ENCODE measurements at places on chromosomes 2 and 18.

- no peak for DNase-seq
Measured at GRCh38 chr2:112972423-112973086, 5.3 kb upstream of the IL36G start.

DNA sequence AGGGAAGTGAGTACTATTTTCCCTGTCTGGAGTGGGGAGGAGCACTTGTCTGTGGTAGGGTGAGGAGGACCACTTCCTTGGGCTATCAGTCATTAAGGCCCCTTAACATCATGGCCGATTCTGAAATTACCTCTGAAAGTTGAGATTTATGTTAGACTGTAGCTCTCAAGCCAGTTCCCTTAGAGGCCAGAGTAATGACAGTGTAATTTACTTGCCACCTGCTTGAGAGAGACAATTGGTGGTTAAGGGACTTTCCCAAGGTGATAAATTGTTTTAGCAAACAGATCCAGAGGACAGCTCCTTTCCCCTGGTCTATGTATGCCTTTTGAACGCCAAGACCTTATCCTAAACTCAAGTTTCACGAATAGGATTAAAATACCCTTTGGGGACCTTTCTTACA, 56.1 kb downstream of the NEDD4L start:
- DNase-seq = no peak

- DNase-seq = no peak
Measured at GRCh38 chr18:26685438-26686157, 137.2 kb upstream of the KCTD1 start.

- DNase-seq = no peak
Measured at GRCh38 chr2:126504949-126505348, 151.0 kb upstream of the GYPC start.

DNA sequence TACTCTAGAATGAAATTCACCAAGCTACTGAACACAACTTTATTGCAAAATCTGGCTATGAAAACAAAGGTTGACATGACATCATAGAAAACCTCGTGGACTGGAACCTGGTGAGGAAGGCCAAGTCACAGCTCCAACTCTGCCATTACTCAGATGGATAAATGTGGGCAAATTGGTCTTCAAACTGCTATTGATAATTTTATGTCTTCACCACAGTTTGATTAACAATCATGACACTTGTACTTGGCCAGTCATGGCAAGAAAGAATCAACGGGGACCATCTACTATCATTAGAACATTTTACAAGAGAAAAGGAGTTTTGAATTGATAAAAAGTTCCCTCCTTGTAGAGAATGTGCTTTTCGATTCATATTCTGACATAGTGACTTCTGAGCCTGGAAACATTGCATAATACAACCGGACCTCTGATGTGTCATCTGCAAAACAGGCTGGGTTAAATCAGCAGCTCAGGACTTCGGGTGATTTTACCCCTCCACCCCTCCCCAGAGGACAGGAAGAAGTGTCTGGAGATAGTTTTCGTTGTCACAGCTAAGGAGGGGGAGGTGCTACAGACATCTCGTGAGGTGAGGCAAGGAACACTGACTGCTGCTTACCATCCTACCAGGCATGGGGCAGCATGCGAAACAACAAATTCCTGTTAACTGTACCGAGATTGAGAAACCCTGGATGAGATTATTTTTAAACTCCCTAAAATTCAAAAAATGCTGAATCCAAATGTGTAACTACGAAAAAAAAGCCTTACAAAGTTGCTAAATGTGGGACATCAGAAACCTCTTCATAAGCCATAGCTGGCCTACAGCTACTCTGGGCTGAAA, 8.4 kb downstream of the L3MBTL4 start:
- DNase-seq = no peak

DNA sequence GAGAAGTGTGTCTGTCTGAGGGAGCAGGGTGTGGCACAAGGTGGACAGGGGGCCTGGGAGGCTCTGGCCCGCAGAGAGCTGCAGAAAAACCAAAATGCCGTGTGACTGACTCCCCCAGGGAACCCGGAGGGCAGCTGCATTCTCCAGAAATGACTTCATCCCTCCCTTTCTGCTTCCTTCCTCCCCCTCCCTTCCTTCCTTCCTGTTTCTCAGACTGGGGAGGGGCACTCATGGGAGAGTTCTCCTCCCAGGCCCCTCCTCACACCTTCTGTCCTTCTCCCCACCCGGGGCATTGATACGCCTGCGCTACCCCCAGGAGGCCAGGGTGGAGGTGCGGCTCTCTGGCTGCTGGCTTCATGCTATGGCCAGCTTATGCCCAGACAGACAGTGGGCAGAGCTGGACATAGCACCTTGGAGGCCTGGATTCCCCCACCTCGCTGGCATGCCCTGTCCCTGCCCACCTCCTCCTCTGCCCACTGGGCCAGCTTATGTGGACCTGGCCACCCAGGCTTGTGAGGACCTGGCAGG, 8.2 kb upstream of the GPR17 start:
- DNase-seq = no peak

DNA sequence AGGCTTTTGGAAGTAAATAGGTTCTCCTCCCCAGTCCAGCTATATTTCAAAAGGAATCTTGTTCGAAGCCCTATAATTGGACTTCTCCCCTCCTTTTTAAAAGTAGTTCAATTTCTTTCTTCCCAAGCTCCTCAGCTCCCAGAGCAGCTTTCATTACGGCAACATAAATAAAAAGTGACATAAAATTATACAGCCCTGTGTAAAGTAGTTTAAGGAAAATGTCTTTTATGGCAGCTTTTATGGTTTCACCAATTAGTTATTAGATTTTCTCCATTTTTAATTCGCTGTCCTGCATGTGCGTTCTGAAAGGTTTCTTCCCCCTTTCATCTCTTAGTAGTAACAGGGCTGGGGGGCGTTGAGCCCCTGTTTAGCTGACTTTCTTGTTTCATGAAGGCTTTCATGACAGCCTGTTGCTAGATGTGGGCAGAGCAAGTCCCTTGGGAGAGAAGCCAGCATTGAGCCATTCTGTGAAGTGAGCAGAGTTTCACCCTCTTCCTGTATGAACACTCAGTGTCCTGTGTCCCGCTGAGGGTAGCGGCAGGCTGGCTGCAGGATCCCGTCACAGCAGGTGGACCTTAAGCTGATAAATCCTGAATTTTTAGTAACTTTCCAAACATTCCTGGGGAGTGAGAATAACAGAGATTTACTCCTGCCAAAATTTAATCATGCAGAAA, 229.7 kb upstream of the SPRED2 start:
- no peak for DNase-seq

DNA sequence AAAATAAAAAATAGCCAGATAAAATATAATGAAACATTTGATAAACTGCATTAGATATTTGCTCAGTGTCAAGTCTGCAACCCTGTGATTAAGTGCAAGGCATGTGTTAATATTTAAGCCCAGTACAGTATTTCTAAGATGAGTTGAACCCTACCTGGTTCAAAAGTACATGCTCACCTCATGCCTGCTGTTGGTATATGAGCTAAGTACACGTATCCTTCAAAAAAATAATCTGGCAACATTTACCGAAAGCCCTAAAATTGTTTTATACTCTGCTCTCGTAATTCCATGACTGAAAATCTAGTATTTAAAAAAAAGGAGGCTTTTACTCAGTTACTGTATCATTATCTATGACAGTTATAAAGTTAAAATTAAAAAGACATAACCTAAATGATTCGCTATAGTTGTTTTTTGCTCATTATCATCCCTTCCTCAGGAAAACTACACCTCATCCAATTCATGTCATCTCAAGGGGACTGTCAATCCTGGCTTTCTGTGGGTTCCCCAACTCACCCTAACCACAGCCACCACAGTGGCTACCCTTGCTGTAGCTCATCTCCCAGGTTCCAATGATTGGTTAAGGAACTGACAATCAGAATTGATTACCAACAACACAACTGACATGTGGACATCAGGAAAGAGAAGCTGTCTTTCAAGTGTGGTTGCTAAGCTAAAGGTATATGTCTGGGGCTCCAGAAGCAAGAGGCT, 10.6 kb downstream of the TLK1 start:
- DNase-seq = no peak

DNA sequence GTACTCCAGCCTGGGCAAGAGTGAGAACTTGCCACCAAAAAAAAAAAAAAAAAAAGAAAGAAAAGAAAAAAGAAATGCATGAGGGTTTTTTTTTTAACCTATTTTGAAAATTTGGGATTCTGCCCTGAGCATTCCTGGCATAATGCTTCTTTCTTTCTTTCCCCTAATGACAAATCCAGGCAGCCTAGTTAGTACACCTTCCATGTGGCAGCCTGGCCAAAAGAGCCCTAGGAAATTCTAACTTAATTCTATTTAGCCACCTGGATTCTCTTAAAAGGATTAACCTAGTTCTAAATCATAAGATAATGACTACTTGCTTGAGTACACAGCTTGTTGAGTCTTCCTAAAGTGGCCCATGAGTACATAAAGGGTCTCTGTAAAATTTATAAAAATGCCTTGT, 160.1 kb downstream of the THADA start:
- no peak for DNase-seq

DNA sequence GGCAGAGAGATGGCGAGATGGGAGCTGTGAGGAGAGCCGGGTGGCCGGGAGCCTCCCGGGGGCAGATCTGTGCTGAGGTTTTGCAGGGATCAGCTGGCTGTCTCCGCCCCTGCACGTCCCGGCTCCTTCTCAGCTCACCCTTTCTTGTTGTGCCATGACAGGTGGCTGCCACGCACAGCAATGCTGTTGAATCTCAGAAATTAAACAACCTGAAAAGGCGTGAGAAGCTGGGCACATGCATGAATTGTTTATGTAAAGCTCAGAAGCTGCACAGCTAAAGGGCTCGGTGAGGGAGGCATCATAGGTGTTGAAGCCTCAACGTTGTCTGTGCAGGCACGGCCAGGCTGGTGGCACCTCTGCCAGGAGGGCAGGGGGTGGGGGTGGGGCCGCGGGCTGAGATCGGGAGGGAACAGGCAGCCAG, 858 bp upstream of the RTP5 start:
- no peak for DNase-seq

DNA sequence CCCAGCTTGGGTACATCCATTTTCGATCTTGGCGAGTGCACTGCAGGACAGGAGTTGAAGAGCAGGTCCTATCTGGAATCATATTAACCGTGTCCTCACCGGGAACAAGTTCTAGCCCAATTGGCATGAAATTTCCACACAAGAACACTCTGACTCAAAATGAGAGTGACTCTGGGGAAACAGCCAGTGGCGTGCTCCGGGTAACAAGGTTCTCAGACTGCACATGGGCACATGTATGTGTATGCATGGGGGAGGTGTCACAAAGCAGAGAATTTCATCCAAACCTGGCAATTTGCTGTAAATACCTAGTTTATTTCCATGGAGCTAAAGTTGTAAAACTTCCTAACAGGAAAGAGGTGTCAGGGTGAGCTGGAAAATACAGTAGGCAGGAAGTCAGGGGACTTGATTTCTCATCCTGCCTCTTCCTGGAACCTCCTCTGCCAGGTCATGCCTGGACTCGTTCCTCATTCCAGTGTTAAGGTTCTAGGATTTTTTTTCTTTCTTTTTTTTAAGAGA, 1.7 kb downstream of the TUBB6 start:
- no peak for DNase-seq

DNA sequence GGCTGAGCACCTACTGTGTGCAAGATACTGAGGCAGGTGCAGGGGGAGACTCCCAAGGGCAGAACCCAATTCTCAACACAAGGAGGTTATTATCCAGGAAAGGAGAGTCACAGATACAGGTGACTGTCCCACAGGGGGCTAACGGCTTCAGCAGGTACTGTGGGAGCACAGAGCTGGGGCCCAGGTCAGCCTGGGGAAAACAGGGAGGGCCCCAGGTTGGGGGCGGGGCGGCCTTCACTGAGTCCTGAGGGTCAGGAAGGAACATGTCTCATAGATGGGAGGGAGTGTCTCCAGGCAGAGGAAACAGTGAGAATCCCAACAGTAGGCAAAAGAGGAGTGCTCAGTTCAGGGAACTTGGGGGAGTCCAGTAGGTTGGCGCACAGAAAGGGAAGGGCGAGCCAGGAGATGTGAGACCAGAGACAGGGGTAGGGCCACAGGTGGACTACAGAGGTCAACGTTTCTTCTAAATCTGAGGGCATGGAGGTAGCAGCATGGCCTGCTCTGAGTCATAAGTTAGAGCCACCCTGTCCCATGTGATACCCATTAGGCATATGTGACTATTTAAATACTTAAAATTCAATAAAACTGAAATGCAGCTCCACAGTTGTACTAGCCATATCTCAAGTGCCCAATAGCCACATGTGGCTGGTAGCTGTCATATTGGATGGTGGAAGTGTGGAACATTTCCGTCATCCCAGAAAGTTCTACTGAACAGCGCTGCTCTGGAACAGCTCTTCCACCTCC, 157.2 kb downstream of the TTC32 start:
- DNase-seq = no peak
